ENCODE measurements at places on chromosomes 13 and 19.

GRCh38 chr13:94920578-94920977 is 208.2 kb upstream of the SOX21 start:
- no peak for DNase-seq

GRCh38 chr19:33193865-33194362 is at the start of gene LRP3:
TSS of gene LRP3 (plus strand) at chr19:33194330. CDS start at chr19:33194786, 456 bp downstream.
- DNase-seq = peak; percentile 31

- DNase-seq = no peak
Observed at GRCh38 chr13:113166681-113167080, 8.2 kb downstream of the PROZ start.

DNA sequence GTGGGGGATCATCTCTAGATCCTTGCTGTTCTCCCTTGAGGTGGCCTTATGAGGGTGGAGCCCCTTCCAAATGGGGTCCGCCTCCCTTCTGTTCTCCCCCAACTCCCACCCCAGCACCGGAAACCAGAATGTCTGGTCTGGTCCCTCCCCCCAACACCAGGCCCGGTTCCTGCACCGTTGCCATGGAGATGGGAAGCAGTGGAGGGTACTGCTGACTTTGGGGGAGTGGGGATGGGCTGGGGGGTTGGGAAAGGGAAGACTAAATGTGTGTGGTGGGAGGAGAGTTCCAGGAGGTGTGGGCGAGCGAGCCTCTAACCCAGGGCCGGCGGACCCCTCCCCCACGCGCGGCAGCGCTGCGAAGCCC is 1.7 kb downstream of the SHANK1 start:
- DNase-seq = no peak

- no peak for DNase-seq
Observed at GRCh38 chr13:42000846-42001245, 39.9 kb upstream of the VWA8 start.

DNA sequence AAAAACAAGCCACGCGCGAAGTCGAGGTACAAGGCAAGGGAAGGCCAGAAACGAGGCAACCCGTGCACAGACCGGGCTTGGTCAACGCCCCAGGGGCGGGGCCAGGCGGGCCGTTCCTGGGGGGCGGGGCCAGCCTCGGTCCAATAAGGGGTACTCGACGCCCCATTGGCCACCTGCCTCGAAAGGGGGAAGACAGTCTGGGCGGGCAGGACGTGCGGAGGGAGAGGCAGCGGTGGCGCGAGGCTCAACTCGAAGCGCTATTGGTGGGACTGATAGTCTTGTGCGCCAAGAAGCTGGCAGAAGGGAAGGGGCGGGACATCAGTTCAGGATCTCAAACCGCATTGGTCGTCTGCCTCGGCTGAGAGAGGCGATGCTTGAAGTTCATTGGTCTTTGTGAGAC is at the start of gene LYPD4:
LYPD4 (minus strand) TSS at position 83 of the 400 bp plus-strand sequence. CDS start 5,398 bp downstream, outside the sequence.
- no peak for DNase-seq

DNA sequence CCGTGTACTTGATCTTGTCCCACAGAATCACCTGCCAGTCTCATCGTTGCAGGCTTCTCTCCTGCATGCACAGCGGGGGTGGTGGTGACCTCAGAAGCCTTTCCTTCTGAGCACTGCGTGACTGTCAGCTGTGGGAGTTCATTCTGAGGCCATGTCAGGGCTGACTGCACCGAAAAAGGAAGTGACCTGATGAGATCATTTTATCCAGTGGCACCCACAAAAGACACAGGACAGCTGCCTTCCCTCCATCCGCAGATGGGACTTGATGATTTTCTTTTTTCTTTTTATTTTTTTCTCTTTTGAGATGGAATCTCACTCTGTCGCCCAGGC is 89.7 kb downstream of the RAB20 start:
- peak; percentile 96 for DNase-seq

DNA sequence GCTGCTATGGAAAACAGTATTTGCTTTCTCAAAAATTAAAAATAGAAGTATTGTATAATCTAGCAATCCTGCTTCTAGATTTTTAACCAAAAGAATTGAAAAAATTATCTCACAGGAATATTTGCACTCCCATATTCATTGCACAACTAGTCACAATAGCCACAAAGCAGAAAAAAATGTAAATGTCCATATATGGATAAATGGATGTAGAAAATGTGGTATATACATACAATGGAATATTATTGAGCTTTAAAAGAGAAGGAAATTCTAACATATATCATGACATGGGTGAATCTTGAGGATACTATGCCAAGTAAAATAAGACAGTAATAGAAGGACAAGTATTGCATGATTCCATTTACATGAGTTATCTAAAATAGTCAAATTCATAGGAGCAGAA is 2753.0 kb downstream of the PCDH9 start:
- no peak for DNase-seq

DNA sequence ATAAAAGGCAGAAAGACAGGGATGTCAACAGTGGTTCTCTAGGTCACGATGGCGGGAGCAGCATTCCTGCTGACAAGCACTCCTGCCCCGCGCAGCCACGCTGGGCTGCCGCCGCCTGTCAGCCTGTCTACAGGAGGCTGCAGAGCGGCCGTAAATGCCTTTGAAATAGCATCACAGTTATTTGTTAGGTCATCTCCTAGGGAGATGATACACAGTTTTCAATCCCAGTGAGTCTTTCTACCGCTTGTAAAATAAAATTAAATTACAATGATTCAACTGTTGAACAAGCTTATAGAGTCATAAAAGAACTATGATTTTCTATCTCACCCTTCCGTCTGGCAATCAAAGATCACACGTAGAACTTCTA is 7.3 kb upstream of the SLC7A9 start:
- no peak for DNase-seq

GRCh38 chr19:6236310-6237291 is 43.2 kb downstream of the MLLT1 start:
- DNase-seq = no peak
